ENCODE measurements at places on chromosomes 6 and 20.

GRCh38 chr20:62326959-62327725, 24.3 kb downstream of the ADRM1 start:
- DNase-seq: no peak

GRCh38 chr20:20466341-20466879, 98.5 kb downstream of the INSM1 start:
- no peak for DNase-seq

DNA sequence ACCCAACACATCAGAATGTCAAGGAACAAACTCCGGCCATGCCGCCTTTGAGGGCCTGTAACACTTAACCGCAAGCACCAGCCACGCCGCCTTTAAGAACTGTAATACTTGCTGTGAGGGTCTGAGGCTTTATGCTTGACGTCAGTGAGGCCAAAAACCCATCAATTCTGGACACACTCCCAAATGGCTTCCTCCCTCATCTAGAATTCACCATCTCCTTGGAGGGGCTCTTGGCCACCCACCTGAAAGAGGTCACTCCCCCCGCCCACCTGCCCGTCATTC, 10.4 kb upstream of the PXDC1 start:
- no peak for DNase-seq

GRCh38 chr6:107304421-107305025, 154.8 kb downstream of the PDSS2 start:
- no peak for DNase-seq

DNA sequence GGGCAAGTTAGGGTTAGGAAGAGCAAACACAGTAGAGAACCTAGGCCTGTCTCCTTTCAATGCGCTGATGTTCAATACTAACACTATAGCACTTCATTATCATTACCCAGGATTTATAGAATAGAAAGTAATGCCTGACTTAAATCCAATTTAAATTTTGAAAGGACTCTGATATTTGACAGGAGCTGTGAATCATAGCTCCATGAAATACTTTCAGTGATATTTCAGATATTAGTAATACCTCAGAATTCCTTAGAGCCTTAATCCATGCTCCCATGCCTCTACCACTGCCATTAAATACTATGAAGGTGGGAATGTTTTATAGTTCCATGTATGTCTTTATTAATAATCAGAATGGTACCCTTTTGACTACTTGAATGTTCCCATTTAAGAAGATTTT, 530.2 kb downstream of the BCKDHB start:
- DNase-seq: no peak

- no peak for DNase-seq
Observed at GRCh38 chr6:66900133-66901083, 1193.4 kb upstream of the EYS start.

- no peak for DNase-seq
Observed at GRCh38 chr6:151514000-151514730, 20.3 kb downstream of the CCDC170 start.

DNA sequence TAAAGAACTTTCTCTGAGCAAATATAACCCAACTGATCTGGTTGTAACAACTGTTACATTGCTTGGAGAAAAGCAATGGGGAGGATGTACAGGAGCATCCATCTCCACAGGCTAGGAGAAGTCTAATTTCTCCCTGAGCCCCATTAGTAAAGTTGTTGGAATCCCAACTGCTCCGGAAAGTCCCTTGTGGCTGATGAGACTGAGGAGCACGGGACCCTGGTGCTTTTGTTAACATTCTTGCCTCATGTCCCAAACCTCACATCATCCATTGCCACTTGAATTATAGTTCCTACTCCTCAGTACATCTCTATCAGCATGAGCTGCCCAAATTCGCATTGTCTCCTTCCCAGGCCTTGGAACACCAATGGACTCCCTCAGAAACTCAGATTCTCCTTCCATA, 260.6 kb upstream of the BMP2 start:
- DNase-seq: no peak
